ENCODE measurements at places on chromosomes 4 and X.

GRCh38 chr4:152983774-152984411 lies 47.8 kb downstream of the FHDC1 start:
- no peak for DNase-seq

- no peak for DNase-seq
Measured at GRCh38 chr4:113882668-113883067, 96.8 kb downstream of the ARSJ start.

- DNase-seq: no peak
Measured at GRCh38 chr4:139782926-139783522, 117.4 kb downstream of the MGST2 start.

- no peak for DNase-seq
Measured at GRCh38 chr4:108029016-108029720, 39.5 kb downstream of the HADH start.

DNA sequence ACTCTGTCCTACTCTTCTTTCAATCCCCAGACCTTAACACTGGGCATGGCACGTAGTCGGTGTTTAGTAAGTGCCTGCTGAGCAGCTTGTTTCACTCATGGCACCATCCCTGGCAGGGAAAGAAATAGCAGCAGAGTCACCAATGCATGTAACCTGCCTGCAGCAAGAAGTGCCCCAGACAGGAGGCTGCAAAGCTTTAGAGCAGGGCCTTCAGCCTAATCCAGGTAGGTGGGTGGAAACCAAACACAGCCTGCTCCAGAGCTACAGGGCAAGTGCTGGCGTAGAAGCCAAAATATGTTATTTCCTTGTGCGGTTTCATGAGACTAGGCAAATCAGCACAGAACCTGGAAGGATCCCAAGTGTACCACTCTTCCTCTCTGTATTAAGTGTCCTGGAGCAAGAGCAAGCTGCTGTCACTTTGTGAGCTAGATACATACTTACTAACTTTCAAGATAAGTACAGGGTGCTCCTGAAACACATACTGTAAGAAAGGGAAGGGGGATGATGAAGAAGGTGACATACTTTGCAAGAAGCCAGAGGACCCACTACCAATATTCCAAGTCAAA lies 5.5 kb downstream of the PROM1 start:
- no peak for DNase-seq

- DNase-seq: no peak
Measured at GRCh38 chr4:164614999-164615398, 138.9 kb upstream of the SMIM31 start.

- DNase-seq: no peak
Measured at GRCh38 chrX:101550362-101550750, at the start of gene ARMCX1. Gene ARMCX1, plus strand, starts transcription at chrX:101550547. Its CDS starts 2,384 bp downstream, at chrX:101552931.

GRCh38 chrX:14915596-14915995 lies 42.4 kb downstream of the MOSPD2 start:
- DNase-seq: no peak

DNA sequence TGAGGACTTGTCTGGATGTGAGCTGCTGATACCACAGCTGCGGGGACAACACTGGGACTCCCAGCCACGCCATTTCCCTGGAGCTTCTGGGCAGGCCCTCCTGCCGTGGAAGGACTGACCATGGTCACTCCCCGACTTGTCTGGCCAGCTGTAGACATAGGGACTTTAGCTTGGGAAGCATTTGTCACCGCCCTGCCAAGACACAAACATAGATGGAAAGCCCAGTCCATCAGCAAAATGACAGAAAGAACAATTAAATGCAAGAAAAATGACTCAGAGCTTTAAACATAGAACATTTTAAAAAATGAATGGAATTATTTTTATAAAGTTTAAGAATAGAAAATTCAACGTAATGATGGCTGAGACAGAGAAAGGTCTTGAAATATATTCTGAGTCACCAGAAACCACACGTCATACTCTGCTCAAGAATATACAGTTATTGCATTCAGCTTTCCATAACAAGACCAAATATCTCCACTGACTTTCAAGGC lies 107.6 kb upstream of the CBR4 start:
- DNase-seq: no peak

DNA sequence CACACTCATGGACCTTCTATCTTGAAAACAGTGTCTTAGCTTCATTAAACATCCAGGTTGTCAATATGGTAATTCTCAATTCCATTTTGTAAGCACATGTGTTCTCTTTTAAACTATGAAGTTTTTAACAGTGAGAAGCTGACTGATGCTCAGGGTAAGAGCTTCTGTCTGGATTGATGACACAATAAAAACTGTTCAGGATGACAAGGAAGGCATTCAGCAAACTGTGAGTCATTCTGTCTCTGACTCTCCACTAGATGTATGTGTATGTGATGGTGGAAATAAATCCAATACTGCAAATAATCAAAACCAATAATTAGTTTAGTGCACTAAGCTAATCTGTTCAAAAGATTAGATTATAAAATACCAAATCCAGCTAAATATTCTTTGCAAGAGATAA lies 115.3 kb upstream of the ARX start:
- no peak for DNase-seq

DNA sequence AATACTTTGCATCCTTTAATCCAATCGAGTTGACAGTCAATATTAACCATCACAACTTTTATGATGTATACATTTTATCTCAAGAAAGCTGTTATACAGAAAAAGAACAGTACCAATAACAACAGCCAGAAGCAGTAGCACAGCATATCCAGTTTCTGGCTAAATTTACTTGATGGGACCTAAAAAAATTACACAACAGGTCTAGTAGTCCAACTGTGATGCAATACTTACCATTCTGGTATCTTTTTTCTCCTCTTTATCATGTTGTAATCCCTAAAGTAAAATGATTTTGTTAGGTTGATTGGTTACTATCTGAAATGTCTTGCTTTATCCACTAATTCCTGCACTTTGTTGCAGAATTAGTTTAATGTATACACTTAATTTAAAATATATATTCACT lies 1150.6 kb downstream of the FAT4 start:
- no peak for DNase-seq

GRCh38 chr4:68905939-68906779 lies 45.4 kb downstream of the UGT2A3 start:
- DNase-seq: no peak

DNA sequence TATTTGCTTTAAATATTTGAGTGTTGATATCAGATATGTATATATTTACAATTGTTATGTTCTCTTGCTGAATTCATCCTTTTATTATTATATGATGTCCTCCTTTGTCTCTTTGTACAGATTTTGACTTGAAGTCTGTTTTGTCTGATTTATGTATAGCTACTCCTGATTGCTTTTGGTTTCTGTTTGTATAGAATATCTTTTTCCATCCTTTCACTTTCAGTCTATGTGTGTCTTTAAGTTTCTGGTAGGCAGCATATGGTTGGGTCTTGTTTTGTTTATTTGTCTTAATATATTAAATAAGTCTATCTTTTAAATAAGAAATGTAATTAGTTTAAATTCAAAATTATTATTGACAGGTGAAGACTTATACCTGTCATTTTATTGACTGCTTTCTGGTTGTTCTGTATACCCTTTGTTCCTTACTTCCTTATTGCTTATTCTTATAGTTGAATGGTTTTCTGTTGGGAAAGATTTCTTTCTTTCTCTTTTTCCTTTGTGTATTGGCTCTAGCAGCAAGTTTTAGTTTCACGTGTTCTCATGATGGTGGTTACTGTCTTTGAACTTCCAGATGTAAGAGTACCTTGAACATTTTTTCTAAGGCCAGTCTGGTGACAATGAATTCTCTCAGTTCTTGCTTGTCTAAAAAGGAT lies 31.1 kb downstream of the RAB28 start:
- DNase-seq: no peak

DNA sequence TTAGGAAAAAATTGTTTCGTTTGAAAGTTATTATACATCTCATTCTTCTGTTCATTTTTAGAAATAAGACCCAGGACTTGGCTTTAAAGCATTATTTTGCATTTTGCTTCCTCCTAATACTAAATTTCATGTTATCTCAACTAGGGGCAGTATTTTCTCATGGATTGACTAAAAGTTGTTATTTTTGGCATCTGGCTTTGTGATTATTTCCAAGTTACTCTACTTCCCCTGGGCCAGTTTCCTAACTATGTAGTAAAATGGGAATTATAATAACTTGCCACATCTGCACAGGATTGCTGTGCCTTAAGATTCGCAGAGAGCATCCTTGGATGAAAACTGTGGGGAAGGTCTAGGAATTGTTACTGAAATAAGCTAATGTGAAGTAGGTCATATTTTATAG lies 3.0 kb downstream of the RBPJ start:
- no peak for DNase-seq

DNA sequence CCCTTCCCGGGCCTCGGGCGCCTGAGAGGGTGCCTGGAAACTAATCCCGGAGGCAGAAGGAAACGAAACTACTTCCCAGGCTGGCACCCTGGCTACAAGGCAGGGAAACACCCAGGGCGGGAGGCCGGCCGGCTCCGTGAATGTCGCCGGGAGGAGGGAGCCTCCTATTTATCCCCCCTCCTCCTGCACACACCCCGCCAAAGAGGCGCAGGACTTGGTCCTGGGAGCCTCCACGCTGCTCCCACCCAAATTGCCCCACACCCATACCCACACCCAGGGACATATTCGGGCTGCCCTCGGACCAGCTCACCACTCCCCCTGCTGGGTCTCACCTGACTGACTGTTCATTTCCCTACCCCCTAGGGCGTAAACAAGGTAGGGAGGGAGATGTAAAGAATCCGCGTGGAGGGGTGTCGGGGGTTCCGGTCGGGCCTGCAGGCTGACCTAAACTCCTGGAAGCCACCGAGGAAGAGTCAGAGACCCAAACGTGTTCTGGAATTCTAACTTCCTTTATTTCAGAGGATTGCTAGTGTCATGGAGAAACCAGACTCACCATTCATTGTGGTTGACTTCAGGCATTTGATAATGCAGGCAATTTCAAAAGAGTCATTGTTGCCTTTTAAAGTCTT lies at the start of gene BTC:
BTC (minus strand) TSS at position 142 of the 629 bp plus-strand sequence. CDS start 198 bp downstream, outside the sequence.
- DNase-seq: peak; percentile 16

DNA sequence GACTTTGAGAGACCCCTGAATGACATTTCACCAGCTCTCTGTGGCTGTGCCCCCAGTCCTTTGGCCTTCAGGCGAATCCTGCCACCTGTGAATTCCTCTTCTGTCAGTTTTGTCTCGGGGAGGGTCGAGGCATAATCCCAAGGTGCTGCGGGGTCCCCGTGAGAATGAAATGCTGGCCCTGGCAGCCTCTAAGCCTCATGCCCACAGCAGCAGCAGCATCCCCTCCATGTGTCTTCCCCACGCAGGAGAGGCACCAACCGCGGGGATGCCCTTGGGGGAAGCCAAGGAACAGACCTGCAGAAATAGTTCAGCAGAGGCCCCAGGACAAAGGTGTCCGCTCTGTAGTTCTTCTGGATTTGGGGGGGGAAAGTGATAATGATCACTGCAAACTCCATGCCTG lies 104.8 kb downstream of the PHKA2 start:
- DNase-seq: no peak

DNA sequence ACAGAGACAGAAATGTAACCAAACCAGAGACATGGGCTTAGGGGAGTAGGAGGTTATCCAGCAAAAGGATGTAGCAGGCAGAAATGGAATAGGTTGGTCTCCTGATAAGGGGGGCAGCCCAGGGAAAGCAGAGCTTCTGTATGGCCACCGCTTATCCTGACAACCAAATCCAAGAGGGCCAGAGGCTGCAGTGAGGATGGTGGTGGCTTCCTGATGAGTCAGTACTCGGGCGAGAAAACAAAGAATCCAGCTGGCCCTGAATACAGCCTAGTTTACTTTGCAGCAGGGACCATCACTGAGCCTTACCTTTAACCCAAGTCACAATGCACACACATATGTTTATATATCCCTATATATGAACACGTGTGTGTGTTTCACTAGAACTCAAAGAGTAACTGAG lies 129.7 kb upstream of the FTHL17 start:
- no peak for DNase-seq

DNA sequence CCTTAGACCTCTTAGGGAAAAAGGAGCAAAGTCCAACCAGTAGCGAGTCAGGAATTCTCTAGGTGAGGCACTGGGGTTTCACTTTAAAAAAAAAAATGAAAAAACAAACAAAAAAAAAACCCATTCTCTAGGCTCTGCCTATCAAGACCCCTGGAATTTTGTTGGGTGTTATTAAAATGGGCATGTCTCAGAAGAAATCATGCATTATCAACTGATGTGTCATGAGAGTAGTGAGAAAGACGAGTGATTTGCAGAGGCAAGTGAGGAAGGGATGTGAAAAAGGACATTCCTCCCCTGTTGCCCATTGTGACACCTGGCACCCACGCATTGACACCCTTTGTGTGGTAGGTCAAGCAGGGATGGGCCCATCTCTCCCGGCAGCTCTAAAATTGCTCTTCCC lies 78.9 kb downstream of the AASDH start:
- no peak for DNase-seq

GRCh38 chr4:4216648-4217047 lies 10.1 kb downstream of the OTOP1 start:
- DNase-seq: no peak

DNA sequence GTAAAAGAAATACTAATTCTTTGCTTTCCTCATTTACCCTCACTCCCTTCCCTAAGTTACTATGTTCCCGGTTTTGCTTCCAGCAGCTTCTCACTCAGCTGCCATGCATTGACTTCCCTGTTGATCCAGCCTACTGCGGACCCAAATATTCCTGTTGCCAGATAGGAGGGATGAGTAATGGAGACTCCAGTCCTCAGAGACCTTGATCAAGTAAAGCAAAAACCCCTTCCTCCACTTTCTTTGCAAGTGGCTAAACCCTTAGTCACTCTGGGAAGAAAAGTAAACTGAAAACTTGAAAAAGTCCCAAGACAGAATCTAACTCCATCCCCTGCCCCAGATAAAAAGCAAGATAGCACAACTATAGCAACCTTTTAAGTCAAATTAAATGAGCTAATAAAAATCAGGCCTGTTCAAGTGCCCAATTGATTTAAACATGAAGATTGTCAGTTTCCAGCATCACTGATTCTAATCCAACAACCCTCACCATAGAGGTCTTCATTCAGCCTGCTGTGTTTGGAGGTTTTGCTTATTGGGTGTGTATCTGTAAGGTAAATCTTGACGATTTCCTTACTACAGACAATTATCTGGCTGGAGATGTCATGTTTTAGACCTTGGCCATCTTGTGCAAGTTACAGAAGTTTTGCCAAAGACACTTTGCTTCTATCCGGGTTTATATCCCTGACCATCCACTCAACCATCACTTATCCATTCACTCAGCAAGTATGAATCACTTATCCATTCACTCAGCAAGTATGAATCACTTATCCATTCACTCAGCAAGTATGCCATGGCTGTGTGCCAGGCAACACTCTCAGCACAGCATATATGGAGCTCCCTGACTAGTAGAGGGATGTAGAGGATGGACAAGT lies 17.6 kb downstream of the FGFBP1 start:
- no peak for DNase-seq

- DNase-seq: no peak
Measured at GRCh38 chr4:27881705-27882104, 1021.1 kb downstream of the STIM2 start.

Data from NCI-H1930 (cell line).